ENCODE measurements at places on chromosomes 5 and 9.

DNA sequence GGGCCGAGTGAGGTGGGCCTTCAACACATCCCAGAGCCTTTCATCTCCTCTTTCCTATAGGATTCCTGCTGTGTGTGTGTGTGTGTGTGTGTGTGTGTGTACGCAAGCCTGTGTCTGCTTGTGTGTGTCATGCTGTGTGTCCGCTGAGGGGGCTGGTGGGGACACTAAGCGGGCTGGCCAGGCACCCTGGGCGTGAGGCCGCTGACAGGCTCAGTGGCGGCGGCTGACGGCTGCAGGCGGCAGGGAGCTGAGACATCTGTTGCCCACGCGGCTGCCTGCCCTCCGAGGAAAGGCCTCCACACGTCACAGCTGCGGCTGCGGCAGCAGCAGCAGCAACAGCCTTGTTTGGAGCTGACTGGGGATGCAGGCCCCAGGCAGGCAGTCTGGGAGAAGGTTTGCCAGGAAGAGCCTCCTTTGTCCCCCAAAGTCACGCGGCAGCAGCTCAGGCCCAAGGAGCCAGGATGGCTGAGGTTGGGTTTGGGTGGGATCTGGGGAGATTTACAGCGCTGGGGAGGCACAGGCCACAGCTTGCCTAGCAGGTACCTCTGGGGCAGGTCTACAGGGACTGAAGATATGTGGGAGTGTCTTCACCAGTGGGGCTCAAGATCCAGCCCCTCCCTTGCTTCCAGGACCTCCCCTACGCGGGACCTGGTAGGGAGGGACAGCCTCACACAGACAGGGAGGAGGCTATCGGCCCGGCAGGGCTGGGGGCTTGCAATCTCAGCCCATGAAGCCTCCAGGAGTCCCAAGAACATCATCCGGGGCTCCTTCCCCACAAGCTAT lies 1.8 kb downstream of the PDLIM4 start:
- peak; percentile 52 for DNase-seq

DNA sequence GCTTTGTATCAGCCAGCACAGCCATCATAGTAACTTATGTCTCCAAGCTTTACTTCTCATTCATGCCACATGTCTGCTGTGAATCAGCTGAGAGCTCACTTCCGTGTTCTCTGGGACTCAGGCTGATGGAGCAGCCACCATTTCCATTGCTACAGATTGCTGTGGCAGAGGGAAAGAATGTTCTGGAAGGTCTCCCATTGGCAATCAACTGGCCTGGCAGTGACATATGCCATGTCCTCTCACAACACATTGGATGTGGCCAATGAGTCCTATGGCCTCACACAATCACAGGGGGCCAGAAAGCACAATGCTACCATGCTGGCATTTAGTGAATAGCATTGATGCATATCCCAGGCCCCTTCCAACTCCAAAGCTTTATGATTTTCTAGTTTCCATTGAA lies 44.1 kb downstream of the KIF4B start:
- no peak for DNase-seq

DNA sequence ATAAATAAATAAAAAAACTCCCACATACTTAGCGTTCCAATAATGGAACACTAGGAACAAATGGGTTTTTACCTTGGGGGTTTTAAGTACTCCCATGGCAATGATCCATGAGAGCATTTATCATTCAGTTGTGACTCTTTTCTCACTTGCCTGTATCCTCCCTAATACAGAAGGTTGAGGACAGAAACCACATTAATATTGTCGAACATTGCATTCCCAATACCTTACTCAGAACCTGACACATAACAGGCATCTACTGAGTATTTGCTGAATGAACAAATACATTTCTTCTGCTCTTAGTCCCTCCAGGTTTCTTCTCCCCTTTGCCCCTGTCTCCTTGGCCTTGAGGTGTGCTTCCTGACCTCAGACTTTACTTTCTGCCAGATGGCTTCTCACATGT lies 175.9 kb downstream of the CEMIP2 start:
- no peak for DNase-seq

DNA sequence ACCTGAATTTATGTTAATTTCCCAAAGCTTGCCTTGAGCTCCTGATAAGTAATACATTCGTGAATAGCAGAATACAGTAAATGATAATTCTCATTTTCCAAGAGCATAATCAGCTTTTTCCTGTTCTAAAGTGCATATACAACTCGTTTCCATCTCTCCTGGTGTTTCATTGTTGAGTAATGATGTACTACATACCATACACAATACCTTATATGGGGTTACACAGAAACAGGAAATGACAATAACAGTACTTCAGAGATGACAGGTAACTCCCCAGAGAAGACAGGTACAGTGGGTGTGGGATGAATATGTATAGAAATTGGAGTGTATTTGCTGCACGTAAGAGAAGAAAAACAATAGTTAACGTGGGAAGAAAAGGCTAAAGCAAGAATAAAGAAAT lies 287.1 kb downstream of the TENT4A start:
- DNase-seq = no peak

GRCh38 chr9:38022203-38022895 lies 46.7 kb downstream of the SHB start:
- DNase-seq = no peak

DNA sequence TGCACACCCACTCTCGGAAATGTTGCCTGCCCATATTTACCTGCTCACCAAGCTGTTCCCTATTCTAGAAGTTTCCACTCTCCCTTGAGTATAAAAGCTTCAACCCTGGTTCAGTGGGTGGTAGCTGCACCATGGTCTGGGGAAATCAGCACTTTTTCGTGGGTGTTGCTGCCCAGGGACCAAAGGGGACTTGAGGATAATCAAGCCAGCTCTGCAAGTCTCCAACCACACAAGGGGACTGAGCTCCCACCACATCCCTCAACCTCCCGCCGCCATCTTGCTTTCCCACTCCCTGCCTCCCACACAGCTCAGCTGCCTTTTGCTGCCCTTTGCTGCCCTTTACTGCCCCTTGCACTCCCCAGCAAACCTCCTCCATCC lies 210.0 kb downstream of the AUH start:
- DNase-seq = no peak

GRCh38 chr5:8606231-8606630 lies 737.3 kb downstream of the MTRR start:
- DNase-seq = no peak

- DNase-seq = no peak
These were observed 145.0 kb upstream of the SLC28A3 start for GRCh38 chr9:84485539-84485938.

DNA sequence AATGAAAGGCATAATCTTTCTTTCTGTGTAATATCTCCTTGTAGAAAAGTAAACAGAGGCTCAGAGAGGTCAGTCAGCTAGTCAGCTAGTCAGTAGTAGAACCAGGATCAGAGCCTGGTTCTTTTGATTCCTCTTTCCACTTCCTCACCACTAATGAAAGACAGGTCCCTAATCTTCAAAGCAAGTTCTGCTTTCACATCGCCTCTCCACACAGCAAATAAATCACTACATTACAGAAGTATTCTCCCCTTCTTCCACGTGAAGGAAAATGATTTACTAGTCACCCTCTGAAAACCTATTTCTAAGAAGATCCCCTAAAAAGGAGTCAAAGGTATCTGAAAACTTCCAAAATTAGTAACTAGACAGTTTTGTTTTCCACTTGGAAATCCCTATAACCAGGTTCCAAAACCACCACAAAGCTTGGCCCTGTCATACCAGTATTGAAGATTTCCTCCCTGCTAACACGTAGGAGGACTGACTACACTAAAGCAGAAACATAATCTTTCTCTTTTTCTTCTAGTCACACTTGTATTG lies 140.5 kb upstream of the TARS1 start:
- DNase-seq = no peak

DNA sequence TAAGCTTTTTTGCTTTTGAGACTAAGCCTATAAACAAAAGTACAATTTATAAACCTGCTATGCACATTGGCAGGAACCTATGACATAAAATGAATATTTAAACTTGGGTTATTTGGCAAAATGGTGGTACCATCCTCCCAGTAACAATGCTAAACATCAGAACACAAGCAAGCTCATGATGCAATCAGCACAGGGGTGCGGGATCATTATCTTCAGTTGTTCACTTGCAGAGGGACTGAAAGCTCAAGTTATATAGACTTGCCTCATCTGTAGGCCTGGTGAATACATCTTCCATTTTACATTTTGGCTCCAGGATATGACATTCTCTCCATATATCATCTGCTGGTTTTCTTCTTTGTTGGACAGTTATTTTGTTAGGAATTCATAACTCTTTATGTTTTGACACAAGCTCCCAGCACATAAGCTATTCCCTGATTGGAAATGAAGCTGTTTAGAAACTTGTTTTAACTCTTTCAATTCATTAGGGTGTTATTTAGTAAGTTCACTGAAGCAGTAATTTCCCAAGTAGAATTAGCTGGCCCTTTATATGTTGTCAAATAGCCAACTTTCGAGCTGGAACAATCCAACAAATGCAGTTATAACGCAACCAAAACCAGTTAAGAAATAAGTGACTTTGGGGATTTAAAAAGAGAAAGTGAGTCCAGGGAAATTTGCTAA lies 124.7 kb upstream of the LIFR start:
- no peak for DNase-seq

DNA sequence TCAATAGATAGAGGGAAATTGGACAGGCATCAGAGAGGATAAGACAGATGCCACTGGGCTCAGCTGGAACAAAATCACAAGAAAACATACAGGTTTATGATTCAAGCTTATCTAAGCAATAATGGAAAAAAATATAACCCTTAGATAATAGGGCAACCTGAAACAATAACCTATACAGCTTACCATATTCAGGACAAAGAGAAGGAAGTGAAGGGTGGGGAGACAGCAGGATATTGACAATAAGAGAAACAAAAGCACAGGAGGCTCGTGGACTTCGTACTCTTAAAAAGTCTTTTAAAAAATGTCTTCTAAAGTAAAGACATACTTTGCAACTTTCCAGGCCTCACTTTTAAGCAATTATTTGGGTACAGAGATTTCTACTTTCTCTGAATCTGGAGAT lies 225.3 kb downstream of the NTRK2 start:
- no peak for DNase-seq

- no peak for DNase-seq
These were observed 39.7 kb downstream of the DDX31 start for GRCh38 chr9:132630116-132630515.

DNA sequence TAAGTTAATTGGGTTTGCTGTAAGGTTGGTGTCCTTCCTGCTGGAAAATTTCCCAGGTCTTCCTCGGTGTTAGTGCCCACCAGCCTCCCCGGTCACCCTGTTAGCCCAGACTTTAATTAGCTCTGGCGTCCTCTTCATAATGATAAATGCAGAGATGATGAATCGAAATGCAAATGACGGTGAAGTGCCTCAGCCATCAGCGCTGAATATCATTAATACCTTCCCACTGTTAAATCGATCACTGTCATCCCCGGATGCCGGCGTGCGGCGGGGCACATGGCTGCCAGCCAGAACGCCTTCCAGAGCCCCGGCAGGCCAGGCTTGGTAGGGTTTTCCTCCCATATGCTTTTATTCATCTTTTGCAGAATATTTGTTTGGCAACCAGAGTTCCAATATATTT lies 204.5 kb downstream of the IRX2 start:
- DNase-seq = no peak
